ENCODE measurements at places on chromosomes 2 and 18.

- DNase-seq, result no peak
Measured at GRCh38 chr2:45710468-45710867, 59.0 kb downstream of the PRKCE start.

GRCh38 chr2:3742743-3743508, 39.6 kb downstream of the DCDC2C start:
- DNase-seq, result no peak

DNA sequence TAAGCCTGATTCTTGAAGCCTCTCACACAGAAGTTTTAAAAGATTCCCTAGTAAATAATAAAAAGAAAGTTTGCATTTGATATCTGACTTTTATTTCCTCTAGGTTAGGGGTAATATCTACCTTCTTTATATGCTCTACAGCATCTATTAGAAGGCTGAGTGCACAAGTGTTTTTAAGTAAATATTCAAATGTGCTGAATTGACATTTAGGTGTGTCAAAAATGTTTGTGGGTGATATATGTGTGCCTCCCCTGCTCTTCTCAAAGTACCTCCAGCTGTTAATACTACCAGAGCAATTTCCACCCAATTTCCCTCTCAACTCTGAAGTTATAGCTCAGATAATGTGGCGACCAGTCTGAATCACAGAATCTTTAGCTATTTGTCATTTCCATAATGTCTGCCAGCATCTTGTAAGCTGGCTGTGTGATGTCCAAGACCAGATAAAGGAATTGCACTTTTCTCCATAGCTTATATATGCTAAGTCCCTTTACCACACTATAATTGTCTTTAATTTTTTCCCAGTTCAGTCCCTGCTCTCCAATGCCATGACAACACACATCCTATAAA, 24.4 kb upstream of the ERMN start:
- no peak for DNase-seq

DNA sequence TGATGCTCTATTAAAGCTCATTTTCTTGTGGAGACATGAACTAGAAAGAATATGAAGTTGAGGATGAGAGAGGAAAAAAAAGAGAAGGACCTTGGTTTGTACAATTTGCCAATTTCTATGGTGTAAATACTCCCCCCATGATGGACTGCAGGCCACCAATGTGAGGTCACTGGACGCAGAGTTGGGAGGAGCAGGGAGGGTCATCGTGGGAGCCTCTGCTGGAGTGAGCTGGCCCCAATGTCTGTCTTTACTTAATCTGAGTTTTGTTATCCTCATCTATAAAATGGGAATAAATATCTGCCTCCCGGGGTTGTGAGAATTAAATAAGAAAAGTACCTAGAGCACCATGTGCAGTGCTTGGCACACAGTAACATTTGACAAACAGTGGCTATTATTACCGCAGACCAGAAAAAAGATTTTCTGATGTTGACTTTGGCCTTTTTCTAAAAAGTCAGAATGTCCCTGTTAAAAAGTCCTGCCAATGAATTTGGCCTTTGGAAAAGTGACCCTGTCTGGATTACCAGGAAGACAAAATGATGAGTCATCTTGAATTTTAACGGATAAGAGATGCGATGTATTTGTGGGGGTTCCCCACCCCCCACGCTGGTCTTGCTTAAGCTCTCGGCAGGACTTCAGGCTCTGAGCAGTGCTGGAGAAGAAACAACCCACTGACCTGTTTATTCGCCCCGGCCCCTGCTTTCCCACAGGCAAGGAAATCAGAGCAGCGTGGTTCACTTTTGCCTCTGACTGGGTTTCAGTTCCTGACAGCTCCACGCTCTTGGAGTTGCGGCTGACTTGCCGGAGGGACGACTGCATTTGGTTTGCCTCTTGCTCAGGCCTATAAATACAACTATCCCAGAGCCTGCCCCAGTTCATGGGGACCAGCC, 50.3 kb upstream of the FOSL2 start:
- DNase-seq, result no peak

DNA sequence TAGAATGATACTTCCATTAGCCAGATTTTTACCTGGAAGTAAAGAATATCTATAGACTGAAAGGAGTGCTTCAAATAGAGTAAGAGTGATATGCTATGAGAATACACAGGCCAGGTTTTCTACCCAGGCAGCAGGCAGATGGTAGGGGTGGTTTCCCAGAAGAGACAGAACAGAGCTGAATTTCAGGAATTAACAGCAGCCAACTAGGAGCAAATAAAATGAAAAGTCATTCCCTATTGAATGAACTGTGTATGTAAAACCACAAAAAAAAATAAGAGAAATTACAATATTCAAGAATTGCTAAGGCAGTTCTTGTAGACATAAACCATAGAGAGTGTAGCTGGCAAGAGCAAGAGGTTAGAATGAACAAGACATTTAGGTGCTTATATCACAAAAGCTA, 336.8 kb downstream of the KCNJ3 start:
- no peak for DNase-seq

DNA sequence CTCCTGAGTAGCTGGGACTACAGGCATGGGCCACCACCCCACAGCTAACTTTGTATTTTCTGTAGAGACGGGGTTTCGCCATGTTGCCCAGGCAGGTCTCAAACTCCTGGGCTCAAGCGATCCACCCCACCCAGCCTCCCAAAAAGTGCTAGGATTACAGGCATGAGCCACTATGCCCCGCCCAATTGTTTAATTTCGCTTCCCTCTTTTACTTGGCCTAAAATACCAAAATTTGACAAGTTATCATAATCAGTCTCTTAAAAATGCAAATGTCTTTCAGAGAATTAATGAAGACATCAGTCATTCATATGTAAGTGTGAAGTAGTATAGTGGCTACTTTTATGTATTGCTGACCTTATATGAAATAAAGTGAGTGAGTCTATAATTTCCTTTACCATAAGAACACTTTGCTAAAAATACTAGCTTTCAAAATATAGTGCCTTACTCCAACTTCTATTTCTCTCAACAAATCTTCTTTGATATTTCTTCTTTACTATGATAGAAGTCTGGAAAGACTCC, 9.8 kb downstream of the FBXO11 start:
- DNase-seq, result no peak

DNA sequence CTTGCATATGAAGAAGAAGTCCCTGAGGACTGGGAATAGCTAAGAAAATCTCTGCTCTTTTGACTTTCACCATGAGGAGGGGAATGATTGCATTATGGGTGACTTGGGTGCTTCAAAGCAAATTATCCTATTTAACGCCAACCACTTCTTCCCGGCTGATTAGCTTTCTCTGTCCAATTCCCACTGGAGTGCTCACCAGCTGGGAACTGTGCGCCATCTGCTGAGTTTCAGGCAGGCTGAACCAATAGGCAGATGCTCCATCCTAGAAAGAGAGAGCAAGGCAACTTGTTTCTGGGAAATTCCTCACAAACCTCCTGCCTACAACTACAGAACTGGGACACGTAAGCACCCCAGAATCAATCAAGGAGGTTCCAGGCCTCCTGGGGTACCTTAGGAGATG, 49.4 kb downstream of the POLE4 start:
- DNase-seq, result no peak

GRCh38 chr2:112293636-112294401, 18.4 kb downstream of the ZC3H6 start:
- no peak for DNase-seq

- DNase-seq, result no peak
Measured at GRCh38 chr18:55511277-55511676, 76.7 kb downstream of the TCF4 start.

- DNase-seq, result no peak
Measured at GRCh38 chr18:5710676-5711075, 166.9 kb upstream of the EPB41L3 start.

DNA sequence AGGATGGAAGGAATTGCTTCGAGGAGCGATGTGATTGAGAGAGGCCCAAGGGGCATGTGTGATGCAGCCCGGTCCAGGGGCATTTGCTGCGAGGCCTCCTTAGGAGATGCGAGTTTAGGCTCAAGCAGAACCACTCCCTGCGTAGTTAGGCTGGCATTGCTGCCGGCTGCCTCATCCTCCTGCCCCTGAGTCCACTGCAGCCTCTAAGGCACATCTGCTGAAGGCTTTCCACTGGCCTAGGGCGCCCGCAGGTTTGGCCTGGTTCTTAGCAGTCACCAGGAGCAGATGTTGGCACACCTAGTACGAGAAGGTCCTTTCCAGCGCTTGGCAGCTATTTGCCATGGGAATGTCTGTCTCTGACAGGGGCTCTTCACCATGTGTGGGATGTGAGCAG, 20.7 kb downstream of the INPP5D start:
- DNase-seq, result no peak

GRCh38 chr2:63875559-63876245, 34.0 kb downstream of the UGP2 start:
- DNase-seq, result no peak

- no peak for DNase-seq
Measured at GRCh38 chr2:239514754-239515530, 114.1 kb upstream of the HDAC4 start.

DNA sequence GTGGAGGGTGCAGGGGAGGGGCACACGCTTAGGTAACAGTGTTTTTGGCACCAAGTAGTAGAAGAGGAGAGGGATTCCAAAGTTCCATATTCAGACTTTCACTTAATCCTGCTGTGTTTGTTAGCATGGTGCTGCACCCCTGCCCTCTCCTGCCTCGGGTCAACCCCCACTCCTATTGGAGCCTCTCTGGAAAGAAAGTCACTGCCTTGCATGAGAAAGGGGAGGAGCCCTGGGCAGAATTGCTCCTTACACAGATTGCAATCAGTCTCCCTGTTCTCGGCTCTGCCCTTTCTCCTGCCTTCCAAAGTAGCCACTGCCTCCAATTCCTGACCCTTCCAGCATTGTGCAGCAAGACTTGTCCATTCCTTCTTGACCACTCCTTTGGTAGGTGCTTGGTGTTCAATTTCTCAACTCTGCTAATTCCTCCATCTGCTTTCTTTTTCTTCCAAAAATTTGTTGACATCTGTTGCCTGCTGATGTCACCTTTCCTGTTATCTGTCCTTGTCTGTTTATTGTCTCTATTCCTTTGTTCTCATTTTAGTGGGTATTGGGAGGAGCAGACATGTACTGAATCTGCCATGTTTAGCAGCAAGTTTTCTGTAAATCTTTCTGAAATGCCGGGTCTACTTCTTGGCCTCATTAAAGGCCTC, 225.4 kb downstream of the LOXHD1 start:
- DNase-seq, result no peak

- DNase-seq, result no peak
Measured at GRCh38 chr2:60262178-60262577, 291.3 kb downstream of the BCL11A start.

GRCh38 chr2:221434142-221434541, 138.0 kb downstream of the EPHA4 start:
- no peak for DNase-seq

DNA sequence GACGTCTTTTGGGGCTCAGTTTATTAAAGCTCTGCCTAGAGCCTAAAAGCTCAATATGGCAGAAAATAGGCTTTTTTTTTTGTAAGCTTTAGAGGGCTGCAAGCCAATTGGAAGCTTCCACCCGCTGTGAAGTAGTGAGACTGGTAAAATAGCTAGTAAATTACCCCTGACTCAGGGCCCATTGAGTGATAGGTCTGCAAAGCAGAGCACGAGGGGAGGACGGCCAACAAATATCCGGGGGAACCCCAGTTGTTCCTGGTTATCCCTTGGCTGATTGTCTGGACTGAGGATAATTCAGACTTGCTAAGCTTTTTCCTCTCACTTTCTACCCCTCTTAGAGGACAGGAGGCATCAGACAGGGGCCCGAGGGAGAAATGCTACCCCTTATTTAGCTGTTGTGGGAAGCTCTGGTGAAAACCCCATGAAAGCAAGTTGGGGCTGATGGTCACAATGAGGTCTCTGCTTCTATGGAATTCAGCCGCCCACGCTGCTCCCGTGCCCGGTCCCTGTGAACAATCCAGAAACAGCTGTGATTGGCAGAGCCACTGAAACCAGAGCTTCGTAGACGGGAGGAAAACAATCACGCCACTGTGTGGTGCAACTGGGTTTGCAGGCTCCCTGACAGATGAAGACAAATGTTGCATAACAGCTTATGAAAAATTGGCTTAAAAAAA, 141.9 kb upstream of the LGALSL start:
- peak; percentile 69 for DNase-seq

- DNase-seq, result no peak
Measured at GRCh38 chr2:37570773-37571586, 100.5 kb downstream of the CDC42EP3 start.

DNA sequence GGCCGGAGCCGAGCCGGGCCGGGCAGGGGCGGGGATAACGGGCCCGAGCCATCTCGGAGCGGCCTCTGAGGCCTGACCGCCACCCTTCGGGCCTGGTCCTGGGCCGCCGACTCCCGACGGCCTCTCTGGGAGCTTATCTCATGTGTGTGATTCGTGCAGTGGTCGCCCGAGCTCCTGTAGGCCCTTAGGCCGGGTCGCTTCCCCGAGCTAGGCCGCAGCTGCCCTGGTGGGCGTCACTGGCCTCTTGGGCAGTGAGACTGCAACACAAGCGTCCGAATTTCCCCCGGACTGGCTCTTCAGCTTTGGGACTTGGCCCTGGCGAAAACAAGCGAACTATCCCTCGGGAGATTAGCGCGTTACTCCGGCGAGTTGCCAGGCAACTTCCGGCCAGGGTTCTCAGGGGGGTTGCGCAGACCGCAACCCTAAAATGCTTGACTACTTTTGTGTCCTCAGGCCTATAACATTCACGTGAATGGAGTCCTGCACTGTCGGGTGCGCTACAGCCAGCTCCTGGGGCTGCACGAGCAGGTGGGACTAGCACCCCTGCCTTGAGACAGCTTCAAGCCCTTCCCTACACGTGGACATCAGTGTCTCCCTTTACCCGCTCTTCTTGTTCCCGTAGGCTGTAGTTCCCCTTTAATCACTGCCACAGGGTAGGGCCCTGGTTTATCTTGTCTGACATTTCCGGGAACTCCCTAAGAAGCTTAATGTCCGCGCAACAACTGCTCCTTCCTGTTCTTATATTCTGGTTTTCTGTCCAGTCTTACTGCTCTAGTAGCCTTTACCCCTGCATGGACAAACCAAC, 602 bp downstream of the SNX17 start:
- no peak for DNase-seq

DNA sequence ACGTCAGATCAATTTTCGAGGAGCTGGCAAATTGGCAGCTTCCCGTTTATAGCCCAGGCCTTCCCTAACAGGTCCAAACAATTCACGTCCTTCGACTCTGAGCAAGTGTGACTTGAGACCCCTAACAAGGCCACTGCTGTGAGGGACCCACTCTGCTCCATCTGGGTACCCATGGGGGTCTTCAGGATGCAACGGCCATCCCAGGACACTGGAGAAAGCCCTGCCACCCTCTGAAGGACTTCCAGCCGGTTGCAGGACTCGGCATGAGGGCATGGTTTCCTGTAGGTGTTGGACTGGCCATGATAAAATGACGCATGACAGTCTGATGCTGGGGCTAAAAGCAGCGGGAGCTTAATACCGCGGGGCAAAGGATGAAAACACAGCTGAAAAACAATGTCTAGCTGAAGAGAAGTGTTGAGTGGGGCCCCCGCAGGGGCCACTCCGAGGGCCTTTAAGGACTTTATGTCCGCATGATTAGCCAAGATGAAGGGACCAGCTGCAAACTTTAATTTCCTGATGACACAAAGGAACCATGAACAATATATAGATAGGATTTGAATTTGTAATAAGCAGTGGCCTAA, 113.3 kb upstream of the ZNF521 start:
- no peak for DNase-seq
